ENCODE measurements at places on chromosomes 3 and 15.

DNA sequence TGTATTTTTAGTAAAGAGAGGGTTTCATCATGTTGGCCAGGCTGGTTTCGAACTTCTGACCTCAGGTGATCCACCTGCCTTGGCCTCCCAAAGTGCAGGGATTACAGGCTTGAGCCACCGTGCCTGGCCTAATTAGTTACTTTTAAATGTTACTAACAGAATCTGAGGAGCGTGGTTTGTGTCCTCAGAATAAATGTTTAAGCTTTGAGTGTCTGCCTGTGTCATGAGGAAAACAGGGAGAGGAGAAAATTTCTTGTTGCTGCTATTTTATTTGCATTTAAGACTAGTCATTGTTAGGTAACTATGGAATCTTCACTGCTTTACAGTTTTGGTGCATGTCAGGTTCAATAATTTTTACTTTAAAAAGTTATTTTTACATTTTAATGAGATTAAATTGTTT, 68.8 kb downstream of the TCF12 start:
- no peak for DNase-seq

DNA sequence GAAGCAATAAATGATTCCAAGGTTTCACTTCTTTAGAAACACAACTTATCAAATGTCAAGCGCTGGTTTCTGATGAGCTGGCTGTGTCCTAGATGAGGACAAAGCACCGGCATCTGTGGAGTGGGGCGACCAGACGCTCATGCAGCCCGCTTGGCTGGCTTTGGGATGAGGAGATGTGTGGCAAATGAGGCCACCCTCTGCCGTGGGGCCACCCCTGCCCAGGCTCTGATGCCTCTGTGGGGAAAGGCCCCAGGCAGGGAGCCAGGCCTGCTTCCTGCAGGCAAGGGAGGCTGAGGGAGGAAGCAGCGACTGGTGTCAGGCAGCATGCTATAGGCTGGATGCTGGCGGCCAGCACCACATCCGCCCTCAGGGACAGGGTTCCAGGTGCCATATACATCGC, 102.9 kb downstream of the HERC2 start:
- no peak for DNase-seq

GRCh38 chr3:42891042-42891441, 14.9 kb upstream of the ZNF662 start:
- DNase-seq, result no peak

DNA sequence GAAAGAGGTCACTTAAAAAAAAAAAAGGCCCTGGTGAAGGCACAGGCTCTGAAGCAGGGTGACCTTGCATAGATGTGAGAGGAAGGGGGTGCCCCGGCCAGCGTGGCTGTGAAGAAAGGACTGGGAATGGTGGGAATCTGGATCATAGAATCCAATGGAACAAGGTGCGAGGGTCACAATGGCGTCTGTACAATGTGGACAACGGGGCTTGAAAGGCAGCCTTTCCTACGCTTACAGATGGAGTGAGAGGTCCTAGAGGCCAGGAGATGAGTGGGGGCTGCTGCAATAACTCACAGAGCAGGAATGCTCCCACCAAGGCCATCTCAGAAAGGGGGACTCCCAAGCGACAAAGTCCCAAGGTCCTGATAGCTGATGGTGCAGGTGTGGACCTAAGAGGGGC, 162.2 kb downstream of the ATP10A start:
- no peak for DNase-seq

- DNase-seq, result no peak
Measured at GRCh38 chr3:31405515-31405914, 127.2 kb upstream of the STT3B start.

- DNase-seq, result no peak
Measured at GRCh38 chr3:114333180-114333922, 39.5 kb downstream of the TIGIT start.

DNA sequence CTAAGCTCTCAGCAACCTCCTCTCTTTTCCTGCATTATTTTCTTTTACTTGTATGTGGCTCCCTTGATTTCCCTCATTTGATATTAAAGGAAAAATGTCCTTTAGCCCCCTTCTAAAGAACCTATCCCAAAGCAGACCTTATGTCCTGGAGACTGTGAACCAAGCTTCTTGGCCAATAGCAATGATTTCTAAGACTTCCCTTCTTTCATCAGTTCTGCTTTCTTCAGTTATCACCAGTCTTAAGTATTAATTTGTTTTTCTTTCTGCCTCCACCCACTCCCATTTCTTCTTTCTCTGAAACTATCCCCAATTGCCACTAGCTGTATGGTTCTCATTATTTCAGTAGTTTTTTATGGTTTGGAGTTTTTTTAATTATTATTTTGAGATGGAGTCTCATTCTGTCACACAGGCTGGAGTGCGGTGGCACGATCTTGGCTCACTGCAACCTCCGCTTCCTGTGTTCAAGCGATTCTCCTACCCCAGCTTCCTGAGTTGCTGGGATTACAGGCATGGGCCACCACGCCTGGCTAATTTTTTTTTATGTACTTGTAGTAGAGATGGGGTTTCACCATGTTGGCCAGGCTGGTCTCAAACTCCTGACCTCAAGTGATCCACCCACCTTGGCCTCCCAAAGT, 12.1 kb downstream of the TMOD3 start:
- DNase-seq, result no peak

DNA sequence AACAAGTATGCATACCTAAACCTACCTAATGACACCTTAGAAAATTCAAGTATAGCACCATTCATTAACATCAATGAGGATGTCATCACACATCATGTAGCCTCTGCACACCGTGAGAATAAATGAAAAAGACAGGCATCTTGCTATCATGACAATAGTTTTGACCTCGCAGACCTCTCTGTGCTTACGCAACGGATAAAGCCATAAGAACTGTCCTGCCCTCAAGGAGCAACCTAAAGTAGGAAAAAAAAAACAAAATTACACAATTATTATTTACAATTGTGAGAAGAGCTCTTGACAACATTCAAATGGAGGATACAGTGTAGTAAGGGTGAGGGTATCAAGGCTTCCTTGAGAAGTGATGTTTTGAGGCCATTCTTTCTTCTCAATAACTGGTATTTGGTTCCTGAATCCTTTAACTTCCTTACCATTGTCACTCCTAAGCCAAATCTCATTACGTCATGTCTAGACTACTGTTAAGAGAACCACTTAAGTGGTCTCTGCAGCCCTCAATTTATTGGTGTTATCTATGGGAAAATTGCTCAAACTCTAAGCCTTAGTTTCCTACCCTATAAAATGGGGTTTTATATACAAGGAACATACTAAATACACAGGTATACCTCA, 7.0 kb upstream of the SETD5 start:
- no peak for DNase-seq

GRCh38 chr3:46353090-46353489, 821 bp upstream of the CCR2 start:
- no peak for DNase-seq

DNA sequence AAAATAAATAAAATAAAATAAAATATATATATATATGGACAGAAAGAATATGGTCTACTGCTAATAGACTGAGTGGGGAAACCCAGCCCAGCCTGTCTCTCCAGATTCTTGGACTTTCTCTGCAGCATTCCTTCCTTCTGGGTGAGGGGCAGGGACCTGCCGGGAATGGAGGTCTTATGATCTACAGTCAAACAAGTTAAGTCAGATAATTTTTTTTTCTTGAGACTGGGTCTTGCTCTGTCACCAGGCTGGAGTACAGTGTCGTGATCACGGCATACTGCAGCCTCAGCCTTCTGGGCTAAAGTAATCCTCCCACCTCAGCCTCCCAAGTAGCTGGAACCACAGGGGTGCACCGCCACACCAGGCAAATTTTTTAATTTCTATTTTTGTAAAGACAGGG, 33.5 kb upstream of the ZNF774 start:
- DNase-seq, result no peak

GRCh38 chr15:62359416-62359815, 194.3 kb upstream of the C2CD4B start:
- DNase-seq, result no peak

GRCh38 chr3:66439666-66440344, 61.0 kb downstream of the LRIG1 start:
- DNase-seq, result no peak

GRCh38 chr3:51719410-51720025, 12.7 kb downstream of the GRM2 start:
- no peak for DNase-seq

DNA sequence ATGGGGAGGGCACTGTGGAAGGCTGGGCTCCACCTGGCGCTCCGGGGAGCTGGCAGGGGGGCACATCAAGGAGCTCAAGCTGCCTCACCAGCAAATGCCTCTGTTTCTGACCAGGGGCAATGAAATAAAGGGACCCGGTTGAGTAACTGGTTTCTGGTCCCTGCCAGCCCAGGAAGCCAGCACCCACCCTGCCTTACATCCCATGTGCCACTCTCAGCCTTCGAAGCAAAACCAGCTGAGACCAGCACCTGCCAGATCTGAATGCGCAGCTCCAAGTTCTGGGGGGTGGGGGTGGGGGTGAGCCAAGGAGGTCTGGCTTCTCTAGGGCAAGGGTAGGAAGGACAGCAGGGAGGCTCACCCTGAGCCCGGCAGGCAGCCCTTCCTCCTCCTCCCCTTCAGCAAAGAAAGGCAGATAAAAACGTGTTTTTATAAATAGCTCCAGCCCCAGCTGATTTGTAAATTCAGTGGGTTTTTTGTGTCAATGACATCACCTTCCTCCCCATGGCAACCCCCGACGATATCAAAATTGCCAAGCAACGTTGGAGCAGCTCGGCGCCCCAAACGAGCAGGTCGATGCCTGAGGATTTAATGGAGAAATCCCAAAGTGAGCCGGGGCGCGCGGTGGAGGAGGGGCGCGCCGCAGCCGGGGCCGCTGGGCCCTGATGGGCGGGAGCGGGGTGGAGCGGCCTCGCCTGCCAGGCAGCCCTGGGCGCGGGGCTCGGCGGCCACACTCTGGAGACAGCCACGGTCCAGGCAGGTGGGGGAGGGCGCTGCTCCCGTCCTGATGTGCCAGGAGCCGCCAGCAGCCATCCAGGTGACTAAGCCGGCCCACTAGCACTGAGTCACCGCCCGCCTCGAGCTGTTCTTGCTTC, at the start of gene PAK6:
Gene PAK6, plus strand, starts transcription at position 532 of the 872 bp plus-strand sequence. CDS start 25,723 bp downstream, outside the sequence.
- DNase-seq, result peak; percentile 93

DNA sequence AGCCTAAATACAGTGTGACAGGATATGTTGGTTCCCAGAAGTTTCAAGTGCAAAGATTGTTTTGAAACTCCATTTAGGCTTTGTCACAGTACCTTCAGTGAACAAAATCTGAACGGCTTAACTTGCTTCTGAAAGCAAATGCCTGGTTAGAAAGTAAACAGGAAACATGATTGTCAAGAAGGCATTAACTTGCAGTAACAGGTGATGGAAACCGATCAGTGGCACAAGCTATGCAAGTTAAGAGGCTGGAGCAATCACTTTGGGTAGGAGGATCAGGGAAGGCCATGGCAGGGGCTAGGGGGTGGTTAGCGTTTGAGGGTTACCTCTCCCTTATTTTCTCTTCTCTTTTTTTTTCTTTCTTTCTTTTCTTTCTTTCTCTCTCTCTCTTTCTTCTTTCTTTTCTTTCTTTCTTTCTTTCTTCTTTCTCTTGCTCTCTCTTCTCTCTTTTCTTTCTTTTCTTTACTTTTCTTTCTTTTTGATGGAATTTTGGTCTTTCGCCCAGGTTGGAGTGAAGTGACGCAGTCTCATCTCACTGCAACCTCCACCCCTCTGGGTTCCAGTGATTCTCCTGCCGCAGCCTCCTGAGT, 2.4 kb downstream of the HYKK start:
- DNase-seq, result no peak

GRCh38 chr3:18354701-18355100, 70.4 kb downstream of the SATB1 start:
- no peak for DNase-seq

GRCh38 chr15:52031556-52031955, 12.5 kb downstream of the MAPK6 start:
- DNase-seq, result peak; percentile 60

DNA sequence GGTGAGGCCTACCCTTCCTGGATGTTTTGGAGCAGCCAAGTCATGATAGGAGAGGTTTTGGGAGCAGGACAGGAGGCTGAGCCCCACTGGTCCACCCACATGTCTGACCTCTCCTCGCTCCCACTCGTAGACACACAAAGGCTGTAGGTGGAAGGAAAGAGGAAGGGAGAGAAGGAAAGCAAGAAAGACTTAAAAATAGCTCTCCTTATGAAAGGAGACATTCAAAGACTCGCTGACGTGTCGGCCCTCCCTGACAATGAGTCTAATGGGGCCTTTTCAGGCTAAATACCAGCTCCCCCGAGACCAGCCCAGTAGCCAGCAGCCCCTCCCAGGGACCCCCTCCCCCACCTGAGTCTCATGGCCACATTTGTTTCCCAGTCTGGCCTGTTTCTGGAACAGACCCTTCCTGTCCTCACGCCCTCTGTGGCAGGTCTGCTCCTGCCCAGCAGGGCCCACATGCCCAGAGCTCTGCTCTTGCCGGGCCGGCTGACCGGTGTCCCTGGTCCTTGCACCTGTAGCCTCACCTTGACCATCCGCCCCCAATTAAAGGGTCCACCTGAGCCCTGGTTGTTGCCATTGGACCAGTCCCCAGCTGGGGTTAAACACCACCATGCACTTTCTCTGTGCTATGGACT, 49.3 kb downstream of the FGD5 start:
- DNase-seq, result no peak

GRCh38 chr3:52025453-52025852, 29.8 kb upstream of the RPL29 start:
- no peak for DNase-seq

DNA sequence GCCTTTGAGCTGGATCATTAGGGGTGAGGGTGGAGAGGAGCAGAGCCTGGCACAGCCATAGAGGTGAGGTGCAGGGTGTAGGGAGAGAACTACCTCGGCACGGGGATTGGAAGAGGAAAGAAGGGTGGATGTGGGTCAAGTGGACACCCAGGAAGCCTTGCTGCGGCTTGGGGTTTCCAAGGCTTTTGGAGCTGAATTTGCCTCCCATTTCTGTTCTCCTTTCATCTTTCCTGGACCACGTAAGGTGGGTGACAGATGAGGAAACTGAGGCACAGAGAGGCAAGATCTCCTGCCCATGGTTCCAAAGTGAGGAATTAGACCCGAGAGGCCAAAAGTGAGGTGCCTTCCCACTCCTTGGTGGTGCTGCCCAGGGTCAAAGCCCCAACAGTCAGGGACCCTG, 35.4 kb upstream of the SFMBT1 start:
- DNase-seq, result no peak

DNA sequence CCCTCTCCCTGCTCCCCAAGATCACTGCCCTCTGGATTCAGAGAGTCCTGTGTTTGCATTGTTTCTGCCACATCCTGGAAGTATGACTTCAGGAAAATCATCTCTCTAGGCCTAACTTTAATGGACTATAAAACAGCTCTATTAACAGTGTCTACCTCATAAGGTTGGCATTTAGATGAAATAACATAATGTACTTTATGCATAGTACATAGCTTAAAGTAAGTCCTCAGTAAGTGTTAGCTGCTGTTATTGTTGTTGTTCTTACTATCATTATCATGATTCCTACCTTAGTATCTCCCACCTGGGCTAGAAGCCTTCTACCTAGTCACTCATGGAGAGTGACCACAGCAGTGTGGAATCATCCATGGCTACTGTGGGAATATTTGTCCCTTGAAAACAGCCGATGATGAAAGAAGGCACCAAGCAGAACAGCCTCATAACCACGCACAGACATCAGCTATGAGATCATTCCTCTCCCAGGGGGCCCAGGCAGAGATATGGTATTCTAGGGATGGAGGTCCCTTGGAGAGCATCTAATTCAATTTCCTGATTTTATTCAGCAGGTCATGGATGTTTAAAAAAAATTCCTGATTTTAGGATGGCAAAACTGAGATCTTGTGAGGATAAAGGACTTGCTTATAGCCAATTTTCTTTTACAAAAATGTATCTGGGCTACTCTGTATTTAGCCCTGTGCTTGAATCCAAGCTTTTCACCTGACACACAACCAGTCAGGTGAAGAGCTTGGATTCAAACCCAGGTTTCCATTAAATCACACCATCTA, 1.9 kb downstream of the FSD2 start:
- DNase-seq, result no peak
